ENCODE measurements at places on chromosomes 5 and 9.
A peak's percentile ranks its signal among the peaks of the same experiment; 100 is the strongest.

GRCh38 chr9:75142202-75142601 lies 53.9 kb downstream of the OSTF1 start:
- DNase-seq: no peak

- peak; percentile 66 for DNase-seq
Measured at GRCh38 chr5:171418982-171419687, at the start of gene FGF18. Gene FGF18, plus strand, starts transcription at chr5:171419647. Its CDS starts 553 bp downstream, at chr5:171420200.

DNA sequence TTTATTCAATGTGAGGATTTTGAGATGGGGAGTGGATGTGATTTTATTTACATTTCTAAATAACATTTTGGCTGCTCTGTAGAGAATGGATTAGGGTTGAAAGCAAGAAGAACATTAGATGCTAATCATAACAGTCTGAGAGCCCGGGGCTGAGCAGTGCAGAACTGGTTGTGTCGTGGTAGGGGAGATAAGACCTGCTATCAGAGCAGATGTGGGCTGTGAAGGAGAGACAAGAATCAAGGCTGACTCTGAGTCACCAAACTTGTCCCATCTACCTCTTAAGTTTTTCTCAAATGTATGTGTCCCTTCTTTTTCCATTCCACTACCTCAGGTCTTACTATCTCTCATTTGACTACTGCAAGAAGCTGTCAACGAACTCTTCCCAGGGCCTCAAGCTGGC lies 35.4 kb upstream of the SLC28A3 start:
- DNase-seq: no peak

DNA sequence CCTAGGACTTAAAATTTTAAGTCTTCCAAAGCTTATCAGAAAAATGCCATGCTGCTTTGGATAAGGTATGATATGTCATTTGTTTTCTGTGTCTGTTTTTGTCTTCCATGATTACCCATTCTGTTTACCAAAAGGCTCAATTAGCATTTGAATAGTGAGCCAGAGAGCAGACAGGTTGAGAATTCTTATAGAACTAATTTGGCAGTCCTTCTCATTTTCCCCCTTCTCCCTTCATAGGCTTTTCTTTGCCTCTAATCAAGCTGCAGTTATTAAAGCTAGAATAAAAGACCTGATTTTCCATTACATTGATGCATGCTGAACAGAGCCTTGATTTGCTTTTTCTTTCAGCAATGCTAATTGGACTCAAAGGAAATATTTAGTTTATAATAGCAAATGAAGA lies 993.0 kb downstream of the MAT2B start:
- no peak for DNase-seq

DNA sequence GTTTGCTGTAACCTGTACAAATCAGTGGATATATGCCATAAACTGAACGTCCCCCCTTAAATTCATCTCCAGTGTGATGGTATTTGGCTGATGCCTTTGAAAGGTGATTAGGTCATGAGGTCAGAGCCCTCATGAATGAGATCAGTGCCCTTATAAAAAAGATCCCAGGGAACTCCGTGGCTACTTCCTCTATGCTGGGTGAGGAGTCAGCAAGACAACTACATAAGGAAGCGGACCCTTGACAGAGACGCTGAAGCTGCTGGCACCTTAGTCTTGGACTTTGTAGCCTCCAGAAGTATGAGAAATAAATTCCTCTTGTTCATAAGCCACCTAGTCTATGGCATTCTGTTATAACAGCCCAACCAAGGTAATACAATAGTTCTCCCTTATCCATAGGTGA lies 215.1 kb upstream of the ZNF608 start:
- no peak for DNase-seq
